ENCODE measurements at places on chromosomes 2 and 18.
A peak's percentile ranks its signal among the peaks of the same experiment; 100 is the strongest.

DNA sequence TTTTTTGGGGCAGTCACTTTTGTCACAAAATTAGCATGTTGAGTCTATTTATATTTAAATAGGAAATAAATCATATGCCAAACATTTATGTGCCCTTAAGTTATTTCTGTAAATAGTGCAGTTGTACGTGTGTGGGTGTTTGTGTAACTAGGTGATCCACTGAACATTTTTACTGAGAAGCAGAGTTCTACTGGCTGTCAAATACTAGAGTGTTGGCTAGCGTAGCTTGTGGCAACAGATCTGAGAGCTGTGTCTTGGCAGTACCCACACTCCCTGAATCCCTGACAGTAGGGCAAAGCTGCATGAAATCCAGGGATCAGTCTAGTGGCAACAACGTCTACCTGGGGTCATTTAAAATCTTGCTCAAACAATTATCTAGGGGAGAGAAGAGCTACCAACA lies 273.1 kb upstream of the SLC8A1 start:
- no peak for DNase-seq

- DNase-seq, result no peak
These were observed 756.4 kb upstream of the CDH7 start for GRCh38 chr18:64994370-64994769.

GRCh38 chr2:51247252-51247805 lies 215.4 kb upstream of the NRXN1 start:
- DNase-seq, result no peak

DNA sequence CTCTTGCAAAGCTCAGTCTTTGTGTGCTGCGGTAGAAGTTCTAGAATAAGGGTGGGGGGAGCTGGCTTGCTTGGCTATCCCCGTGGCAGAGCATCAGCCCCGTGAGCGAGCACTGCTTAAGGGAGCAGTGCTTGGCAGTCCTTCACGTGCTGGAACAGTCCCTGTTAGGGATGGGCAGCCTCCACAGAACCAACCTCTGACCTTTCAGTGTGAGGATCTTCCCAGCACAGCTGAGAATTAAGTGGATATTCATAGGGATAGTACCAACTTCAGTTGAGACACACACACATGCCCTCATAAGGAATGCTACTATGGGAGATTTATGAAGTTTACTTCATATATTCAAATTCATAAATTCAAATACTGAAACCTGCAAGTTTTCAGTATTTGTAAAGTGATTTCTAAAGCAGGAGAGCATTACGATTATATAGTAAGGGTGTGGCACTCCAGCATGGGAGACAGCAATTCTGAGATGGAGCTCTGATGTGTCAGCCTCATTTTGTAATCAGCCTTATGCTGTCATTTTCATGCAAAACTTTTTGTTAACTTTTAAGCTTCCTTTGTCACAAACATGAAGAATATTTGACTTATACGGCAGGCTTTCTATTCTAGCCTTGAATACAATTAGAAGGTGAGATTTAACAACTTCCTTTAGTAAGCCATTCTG lies 39.5 kb downstream of the ATP9B start:
- no peak for DNase-seq

GRCh38 chr2:124254621-124255020 lies 229.5 kb downstream of the CNTNAP5 start:
- no peak for DNase-seq

GRCh38 chr2:2845267-2845666 lies 514.2 kb upstream of the MYT1L start:
- no peak for DNase-seq

DNA sequence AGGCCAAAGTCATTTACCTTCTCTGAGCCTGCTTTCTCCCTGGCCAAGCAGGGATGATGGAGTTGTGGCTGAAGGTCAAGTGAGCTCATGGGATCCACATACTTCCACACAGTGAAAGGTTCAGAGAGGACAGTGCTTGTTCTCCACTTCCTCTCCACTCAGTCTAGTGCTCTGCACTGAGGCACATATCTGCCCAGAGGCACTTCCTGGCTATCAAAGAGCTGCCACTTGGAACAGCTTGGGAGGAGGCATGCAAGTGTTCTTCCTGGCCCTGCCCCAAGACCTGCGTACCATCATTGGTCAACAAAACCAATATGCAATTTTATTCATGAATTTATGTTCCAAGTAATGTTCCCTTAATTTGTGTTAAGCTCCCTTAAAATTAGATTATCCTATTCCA lies 71.9 kb downstream of the RNF152 start:
- DNase-seq, result no peak

- no peak for DNase-seq
These were observed 107.9 kb upstream of the ATL2 start for GRCh38 chr2:38484957-38485356.

DNA sequence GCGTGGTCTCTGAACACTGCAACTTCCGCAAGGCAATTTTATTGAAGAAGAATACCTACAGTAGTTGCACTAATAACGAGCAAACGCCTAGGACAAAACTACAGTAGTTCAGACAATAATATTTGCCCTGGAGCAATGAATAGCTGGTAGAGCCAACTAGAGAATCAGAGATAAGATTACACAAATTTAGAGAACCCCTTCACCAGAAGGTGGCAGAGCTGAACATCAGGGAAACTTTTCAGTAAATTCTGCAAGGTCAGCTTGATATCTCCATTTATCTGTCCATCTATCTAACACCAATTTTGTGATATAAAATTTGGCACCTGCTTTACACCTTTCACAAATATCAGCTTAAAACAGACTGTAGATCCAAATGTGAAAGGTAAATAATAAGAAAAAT lies 43.8 kb downstream of the CDH19 start:
- DNase-seq, result no peak

DNA sequence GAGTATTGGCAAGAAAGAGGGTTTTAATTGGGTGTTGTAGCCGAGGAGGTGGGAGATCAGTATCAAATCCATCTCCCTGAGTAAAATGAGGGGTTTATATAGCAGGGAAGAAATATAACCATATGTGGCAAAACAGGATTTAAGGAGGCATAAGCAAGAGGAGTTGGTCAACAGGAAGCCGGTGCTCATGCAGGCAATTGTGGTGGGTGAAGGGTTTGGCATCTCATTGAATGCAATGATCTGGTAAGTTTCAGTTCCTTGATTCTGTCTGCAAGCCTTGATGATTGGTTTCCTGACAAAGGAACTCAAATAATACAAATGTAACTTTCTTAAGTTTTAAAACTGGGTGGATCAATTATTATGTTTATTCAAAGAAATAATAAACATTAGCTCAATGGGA lies 564.4 kb upstream of the LINC00305 start:
- DNase-seq, result no peak

- no peak for DNase-seq
These were observed 612.2 kb upstream of the SLC39A10 start for GRCh38 chr2:195044801-195045200.

GRCh38 chr18:64806232-64806631 lies 657.3 kb upstream of the LINC00305 start:
- no peak for DNase-seq

GRCh38 chr18:7623681-7624080 lies 56.6 kb downstream of the PTPRM start:
- DNase-seq, result no peak

DNA sequence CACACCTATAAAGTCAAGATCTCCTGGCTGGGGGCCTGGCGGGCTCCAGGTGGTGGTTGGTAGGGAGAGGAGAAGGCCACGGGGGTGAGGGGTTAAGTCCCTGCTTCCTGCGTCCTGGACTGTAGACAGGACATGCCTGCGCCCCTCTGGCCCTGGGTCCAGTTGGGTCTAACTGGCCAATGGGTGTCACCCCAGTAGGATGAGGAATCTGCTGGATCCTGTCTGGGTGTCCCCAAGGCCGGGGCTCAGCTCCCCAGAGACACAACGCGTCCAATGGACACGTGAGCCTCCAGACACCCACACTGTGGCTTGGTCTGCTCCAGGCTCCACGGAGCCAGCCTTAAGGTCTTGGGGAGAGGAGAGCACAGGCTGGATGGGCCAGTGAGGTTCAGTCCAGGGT lies 19.6 kb downstream of the AQP12A start:
- DNase-seq, result no peak

GRCh38 chr2:129689653-129690448 lies 289.6 kb upstream of the RAB6C start:
- no peak for DNase-seq

- peak; percentile 39 for DNase-seq
These were observed 95.7 kb upstream of the SLC39A10 start for GRCh38 chr2:195561116-195561921.

GRCh38 chr18:50277942-50278341 lies 3.4 kb downstream of the MBD1 start:
- no peak for DNase-seq

DNA sequence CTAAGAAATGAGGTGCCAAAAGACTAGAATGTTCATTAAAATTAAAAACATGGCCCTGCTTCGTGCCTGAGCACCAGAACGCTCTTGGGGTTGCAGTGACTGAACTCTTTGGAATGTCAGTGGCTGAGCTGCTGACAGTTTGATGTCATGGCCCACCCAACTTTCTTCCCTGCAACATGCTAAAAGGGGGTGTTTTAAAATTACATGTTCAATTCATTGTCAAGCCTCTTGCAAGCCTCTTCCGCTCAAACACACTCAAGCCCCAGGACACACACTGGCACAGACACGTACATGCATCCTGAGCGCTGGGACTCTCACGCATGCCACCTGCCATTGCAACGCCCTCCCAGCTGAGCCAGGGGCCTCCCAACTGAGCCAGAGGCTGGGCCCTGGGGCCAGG lies 12.6 kb downstream of the RUFY4 start:
- DNase-seq, result no peak

DNA sequence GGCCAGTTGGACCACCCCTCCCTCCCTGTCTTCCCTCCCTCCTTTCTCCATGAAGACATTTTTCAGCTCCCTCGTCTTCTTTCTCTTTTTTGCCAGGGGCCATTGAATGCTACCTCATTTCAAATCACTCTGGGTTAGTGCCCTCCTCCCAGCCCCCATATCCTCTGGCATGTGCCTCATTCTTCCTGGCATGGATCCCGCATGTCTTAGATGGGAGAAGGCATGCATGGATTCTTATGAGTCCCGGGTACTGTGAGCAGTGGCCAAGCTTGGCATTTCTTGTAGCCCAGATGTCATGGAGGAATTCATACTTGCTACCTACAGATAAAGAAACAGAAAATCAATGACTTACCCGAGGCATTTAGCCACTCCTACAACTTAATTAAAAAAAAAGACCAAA lies 9.0 kb upstream of the HAAO start:
- DNase-seq, result no peak

GRCh38 chr2:112692495-112692911 lies 28.3 kb upstream of the NT5DC4 start:
- DNase-seq, result peak; percentile 82

DNA sequence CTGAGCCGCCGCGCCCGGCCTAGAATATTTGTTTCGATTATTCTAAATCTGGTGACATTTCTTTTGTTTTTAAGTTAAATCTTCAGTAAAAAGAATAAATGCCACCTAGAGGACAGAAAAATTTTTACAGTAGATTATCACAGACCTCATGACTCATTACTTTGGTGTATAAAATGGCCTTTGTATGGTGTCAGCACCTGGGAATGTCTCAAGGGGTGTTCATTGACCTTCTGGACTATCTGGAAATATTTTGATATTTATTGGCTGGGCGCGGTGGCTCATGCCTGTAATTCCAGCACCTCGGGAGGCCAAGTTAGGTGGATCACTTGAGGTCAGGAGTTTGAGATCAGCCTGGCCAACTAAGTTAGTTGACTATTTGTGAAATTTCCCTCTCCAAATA lies 30.3 kb upstream of the SLC30A6 start:
- peak; percentile 39 for DNase-seq

GRCh38 chr18:41809652-41810051 lies 145.4 kb upstream of the PIK3C3 start:
- no peak for DNase-seq

- no peak for DNase-seq
These were observed 151.1 kb upstream of the MEIS1 start for GRCh38 chr2:66283787-66284186.

DNA sequence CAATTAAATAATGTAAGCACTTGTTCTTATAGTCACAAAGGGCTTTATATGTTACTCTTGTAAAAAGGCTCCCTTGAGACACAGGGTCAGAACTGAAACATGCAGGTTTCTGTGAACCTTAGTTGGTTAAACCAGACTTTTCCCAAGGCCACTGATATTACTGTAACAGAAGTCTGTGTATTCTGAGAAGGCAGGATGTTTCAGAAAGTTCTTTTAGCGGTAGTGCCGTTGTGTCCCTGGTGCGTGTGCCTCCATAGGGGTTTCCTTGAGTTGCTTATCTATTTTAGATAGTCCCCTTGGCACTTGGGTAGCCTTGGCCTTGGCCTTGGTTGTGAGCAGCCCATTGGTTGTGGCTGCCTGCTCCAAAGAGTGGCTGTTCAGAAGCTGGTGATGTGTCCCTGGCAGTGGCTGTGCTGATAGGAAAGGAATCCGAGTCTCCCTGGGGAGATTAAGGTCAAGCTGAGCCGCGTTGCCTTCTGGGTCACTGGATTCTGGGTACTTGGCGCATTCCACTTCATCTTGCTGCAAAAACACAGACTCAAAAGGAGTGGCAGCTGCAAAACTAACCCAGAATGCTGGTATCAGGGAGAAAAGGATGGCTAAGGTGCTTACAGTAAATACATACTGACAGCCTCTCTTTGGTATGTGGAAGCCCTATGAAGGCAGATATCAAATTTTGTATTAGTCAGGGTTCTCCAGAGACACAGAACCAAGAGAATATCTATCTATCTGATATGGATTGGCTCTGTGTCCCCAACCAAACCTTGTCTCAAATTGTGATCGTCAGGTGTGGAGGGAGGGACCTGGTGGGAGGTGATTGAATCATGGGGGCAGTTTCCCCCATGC lies 69.7 kb downstream of the FHOD3 start:
- DNase-seq, result no peak

- DNase-seq, result no peak
These were observed 51.8 kb downstream of the PMS1 start for GRCh38 chr2:189835855-189836558.

DNA sequence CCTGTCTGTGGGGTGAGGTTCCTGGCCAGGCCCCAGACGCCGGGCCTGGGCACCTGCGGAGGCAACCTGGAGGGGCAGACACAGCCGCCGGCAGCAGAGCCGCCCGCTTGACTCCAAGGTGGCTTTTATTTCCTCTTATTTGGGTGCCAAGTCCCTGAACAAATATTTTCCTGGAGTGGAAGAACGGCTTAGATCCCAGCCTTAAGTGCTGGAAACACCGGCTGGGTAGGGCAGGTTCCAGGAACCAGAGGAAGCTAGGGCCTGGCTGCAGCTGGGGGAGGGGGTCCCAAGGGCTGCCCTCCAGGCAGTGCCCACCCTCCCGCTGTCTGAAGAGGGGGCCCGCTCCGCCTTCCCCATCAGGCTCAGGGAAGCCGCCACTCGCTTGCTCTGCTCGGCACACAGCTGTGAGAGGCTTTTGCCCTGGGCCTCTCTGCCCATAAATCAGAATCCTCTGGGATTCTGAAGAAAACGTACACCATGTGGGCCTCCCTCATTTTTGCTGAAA lies 28.2 kb downstream of the SDC1 start:
- DNase-seq, result no peak
